ENCODE measurements at places on chromosomes 16 and 17. TPM values are rescaled to one million over a fixed set of nuclear protein-coding genes. Genes with fewer than 3 reads are reported as not detected.

HIGD1B gene
- total RNA-seq: not detected

- no peak for DNase-seq
- H3K27ac ChIP-seq: no peak overlapping the region
- H3K27me3 ChIP-seq: no peaks in the 10 kb centered on the region
- no peaks in the 10 kb centered on the region for H3K36me3 ChIP-seq
These were observed 250.0 kb downstream of the PRKCA start for GRCh38 chr17:66552371-66552770.

SDR42E2 gene
- not detected for total RNA-seq

- H3K4me1 ChIP-seq: peaks cover 17% of the 10 kb centered on the region
- DNase-seq: no peak
- H3K27ac ChIP-seq: no peak overlapping the region
- H3K27me3 ChIP-seq: peaks cover 50% of the 10 kb centered on the region
- no peak overlapping the region for H3K4me3 ChIP-seq
These were observed 41.0 kb downstream of the C16orf95 start for GRCh38 chr16:87276091-87276701.

DNA sequence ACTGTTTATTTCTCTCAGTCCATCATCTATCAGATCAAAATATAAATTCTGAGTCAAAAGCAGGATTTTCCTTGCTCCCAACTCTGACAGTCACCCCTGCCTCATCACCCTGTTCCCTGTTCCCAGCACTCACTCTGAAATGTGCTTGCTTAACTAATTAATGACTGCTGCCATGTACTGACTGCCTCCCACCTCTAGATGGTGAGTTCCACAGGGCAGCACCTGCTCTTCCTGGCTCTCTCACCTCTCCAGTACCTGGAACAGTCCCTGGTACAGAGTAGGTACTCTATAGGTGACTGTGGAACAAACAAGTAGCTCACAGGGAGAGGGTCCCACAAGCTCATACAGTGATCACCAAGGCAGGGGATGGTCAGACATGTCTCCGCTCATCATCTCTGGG, 114.3 kb upstream of the C16orf82 start:
- H3K4me3 ChIP-seq: no peak overlapping the region
- no peak overlapping the region for H3K27ac ChIP-seq
- H3K27me3 ChIP-seq: peaks cover 45% of the 10 kb centered on the region
- H3K4me1 ChIP-seq: peaks cover 3% of the 10 kb centered on the region

DNA sequence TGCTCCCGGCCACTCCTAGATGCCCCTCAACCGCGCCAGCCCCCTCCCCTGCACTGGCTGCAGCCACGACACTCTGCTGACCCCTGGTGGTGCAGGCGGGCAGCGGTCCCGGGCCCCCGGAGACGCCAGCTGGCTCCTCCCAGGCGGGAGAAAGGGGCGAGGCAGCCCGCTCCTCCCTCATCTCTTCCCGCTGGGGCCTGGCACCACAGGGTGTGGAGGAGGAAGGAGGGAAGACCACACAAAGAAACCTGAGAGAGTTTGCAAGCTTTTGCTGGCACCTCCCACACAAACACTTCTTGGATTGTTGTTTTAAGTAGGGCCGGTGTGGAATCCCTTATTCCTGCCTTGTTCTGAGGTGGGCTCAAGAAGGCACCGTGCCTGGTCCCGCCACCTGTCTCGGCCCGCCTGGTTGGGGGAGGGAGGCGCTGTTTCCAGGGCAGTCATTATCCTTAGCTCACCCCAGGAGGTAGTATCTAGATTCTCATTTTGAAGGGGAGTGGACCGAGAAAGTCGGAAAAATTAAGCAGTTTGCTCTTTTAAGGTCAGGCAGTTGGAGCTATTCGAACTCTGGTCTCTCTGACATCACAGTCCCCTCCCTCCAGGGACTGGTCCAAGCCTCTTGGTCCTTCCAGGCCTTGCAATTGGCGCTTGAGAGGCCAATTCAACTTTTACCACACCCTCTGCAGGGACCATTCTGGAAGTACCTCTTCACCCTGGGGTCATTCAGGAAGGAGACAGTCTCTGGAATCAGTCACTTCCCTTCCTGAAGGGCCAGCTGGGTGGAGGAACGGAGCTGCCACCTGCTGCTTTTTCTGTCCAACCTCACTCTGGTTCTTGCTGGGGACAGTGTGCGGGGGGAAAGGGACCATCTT, 959 bp upstream of the ANKRD13B start:
- no peaks in the 10 kb centered on the region for H3K27me3 ChIP-seq
- no peaks in the 10 kb centered on the region for H3K36me3 ChIP-seq
- peak; percentile 98 for DNase-seq
- H3K4me3 ChIP-seq: peak overlapping the region; percentile 75
- peaks cover 22% of the 10 kb centered on the region for H3K4me1 ChIP-seq
- peak overlapping the region; percentile 95 for H3K27ac ChIP-seq

- no peak overlapping the region for H3K27ac ChIP-seq
- H3K27me3 ChIP-seq: peaks cover 8% of the 10 kb centered on the region
- no peaks in the 10 kb centered on the region for H3K36me3 ChIP-seq
These were observed 7.5 kb downstream of the TMEM235 start for GRCh38 chr17:78238823-78239488.

ST6GALNAC2 gene
- 1.2 TPM for total RNA-seq

PRR35 gene
- not detected for total RNA-seq

DNA sequence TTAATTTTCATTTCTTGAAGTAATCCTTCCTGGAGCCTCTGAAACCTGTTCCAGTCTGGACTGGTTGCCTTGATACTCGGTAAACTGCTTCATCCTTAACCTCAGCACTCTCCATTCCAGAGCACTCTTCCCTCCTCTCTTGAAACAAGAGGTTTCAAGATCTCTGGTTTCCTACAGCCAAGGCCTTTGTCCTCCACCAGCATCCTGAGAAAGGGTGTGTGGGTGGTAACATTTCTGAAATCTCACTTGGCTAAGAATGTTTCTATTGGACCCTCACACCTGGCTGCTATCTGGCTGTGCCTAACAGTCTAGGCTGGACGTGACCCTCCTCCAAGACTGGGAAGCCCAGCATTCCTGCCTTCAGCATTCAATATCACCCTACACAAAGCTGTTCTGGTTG, 99.7 kb downstream of the CYTH1 start:
- no peak overlapping the region for H3K4me3 ChIP-seq
- no peaks in the 10 kb centered on the region for H3K4me1 ChIP-seq
- H3K36me3 ChIP-seq: peaks cover 20% of the 10 kb centered on the region

DNA sequence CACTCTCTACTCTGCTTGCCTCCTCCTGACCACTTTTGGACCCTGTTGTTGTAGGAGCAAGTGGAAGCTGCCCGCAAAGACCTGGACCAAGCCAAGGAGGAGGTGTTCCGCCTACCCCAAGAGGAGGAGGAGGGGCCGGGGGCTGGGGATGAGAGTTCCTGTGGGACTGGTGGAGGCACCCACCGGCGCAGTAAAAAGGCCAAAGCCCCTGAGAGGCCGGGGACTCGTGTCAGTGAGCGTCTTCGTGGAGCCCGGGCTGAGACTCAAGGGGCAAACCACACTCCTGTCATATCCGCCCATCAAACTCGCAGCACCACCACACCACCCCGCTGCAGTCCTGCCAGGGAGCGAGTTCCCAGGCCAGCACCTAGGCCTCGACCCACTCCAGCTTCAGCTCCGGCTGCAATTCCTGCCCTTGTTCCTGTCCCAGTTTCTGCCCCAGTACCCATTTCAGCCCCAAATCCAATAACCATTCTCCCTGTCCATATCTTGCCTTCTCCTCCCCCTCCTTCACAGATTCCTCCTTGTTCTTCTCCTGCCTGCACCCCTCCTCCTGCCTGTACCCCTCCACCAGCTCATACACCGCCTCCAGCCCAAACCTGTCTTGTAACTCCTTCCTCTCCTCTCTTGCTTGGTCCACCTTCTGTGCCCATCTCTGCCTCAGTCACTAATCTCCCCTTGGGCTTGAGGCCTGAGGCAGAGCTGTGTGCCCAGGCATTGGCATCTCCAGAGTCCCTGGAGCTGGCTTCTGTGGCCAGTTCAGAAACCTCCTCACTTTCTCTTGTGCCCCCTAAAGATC, 11.0 kb upstream of the PHKG2 start:
- no peak for DNase-seq
- H3K4me3 ChIP-seq: no peak overlapping the region
- no peaks in the 10 kb centered on the region for H3K27me3 ChIP-seq
- peaks cover 11% of the 10 kb centered on the region for H3K4me1 ChIP-seq
- H3K27ac ChIP-seq: no peak overlapping the region

DNA sequence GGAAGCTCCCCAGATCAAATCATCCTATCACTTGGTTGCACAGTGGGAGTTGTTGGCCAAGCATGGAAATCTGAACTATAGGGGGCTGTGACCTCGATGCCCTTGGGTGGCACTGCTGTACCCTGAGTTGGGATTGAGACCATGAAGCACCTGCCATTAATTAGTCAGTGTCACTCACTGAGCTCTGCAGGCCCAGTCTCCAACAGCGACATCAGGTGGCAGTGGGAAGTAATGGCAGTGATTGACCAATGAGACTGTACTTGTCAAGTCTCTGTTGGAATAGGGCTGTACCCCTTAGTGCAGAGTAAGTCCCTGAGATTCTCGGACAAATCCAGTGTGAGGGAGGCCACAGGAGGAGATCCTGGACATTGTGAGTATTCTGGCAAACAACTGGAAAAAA, 118.0 kb upstream of the RPL38 start:
- no peak for DNase-seq
- no peaks in the 10 kb centered on the region for H3K4me1 ChIP-seq
- H3K4me3 ChIP-seq: no peak overlapping the region

FN3K gene
- 40.4 TPM for total RNA-seq
